ENCODE measurements at places on chromosomes 7 and 10.

DNA sequence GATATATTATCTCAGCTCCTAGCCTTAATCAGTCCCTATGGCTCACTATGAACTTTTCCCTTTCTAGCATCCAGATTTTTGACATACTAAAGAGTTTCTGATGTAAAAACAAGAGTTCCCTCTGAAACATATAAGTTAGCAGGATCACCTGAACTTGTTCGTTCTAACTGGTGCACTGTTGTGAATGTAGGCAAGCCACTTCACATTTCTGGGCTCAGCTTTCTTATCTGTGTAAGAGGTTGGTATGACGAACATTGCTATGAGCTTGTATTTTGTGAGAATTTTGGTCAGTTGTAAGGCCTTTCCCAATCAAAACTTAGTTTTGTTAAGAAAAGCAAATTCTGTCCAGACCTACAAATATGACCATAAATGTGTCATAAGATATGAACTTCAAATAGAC, 46.1 kb downstream of the MAGI2 start:
- no peak for DNase-seq

DNA sequence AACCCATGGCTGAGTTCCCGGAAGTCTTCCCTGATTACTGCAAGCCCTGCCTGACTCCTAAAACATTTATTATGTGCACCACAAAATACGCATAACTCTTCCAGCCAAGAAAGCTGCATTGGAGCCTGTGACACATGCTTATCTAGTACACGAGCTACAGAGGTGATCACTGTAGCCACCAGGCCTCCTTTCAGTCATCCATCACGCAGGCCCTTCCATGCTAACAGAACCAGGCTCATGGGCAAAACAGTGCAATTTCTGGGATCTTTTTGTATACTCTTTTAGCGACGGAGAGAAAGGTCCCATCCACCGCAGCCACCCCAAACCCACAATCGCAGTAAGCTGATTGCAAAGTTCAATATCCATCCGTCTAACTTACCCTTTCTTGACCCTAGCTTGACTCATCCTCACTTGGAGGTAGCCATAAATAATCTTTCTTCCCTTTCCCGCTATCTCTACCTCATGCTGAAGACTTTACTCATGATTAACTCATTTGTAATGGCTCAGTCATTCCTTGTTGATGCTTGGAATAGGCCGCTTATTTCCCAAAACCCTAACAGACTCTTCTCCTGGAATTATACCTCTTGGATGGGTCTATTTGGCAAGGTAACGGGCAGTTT, 1203.5 kb downstream of the TYW1 start:
- no peak for DNase-seq

DNA sequence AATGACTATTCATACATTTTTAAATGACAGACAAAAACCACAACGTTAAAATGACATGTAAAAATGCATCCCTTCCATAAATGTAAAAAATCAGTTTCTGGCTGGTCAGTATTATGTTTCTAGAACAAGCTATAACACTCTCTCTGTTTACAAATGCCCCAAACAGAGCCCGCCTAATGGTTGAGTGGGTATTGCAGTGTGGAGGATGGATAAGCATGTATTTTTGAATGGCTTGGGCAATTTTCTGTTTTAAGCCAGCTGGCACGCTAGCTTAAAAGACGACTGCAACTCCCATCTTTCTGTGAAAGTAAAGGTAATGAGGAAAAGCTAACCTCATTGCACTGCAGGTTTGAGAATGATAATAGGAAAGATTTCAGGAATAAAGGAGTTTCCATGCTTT, 430.7 kb downstream of the PARD3 start:
- no peak for DNase-seq

DNA sequence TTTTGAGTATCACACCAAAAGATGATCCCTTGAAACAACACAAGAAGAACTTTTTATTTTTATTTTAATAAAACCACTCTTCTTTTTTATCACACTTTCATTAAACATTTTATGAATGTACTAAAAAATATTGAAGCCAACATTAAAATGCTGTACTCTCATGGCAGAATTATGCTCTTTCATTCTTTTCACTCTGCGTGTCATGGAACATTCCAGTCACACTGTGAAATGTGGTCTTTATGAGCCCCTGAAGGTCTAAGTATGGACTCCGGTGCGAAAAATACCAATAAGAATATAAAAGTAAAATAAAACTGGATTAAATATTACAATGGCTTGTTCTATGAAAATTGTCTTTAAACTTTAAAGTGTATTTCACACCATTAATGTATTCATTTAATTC, 148.4 kb downstream of the TMEM26 start:
- no peak for DNase-seq

DNA sequence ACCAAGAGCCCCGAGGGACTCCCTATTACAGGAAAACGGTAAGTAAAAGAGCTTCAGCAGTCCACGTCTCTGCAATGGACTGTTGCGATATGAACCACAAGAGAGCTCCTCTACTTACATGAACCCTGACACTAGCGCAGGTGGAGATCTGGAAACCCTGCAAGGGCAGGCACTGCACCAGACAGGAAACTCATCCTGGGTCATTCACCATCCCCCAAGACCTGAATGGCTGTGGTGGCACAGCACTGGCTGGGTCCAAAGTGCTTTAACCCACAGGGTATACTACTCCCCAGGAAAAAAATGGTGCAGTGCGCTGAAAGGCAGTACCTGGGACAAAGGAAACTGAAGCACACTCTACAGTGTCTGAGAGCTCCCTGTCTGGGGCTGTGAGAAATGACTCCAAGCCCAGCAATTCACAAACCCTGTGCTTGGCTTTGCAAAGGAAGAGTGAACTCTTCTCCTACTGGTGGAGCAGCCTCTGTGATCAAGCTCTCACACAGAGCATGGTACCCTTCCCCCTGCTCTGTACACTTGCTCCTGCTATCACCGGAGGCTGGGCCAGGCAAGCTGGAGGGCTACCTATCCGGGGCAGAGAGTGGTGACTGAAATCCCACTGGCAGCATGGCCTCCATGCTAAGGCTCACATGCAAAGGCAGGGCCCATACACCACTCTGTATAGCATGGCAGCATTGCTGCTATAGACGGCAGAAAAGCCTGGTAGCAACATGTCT, 44.9 kb downstream of the HIBADH start:
- DNase-seq = no peak

DNA sequence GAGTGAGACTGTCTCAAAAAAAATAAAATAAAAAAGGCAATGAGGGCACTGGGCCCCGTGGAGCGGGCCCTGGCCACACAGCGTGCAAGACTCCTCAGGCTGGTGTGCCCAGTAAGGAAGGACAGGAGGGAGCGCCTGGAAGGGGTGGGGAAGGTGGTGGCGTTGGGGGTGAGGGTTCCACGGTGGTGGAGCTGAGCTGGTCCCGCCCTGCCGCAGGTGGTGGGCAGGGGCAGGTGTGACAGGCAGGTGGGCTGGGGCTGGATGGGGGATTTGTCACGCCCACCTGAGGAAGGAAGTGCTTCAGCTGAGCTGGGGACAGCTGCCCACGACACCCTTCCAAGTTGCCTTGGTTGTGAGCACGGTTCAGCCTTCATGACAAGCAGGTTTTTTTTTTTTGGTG, 760 bp upstream of the PRAP1 start:
- peak; percentile 73 for DNase-seq
